Stimulated activated CD8-positive, alpha-beta memory T cell treated with anti-CD3 and anti-CD28 coated beads, Interleukin-4, amount 100 ng/mL, for 1 hour (primary cell): ENCODE measurements at places on chromosomes 2 and 18.

- no peak for DNase-seq
Observed at GRCh38 chr2:217289907-217290280, 430.0 kb upstream of the TNP1 start.

DNA sequence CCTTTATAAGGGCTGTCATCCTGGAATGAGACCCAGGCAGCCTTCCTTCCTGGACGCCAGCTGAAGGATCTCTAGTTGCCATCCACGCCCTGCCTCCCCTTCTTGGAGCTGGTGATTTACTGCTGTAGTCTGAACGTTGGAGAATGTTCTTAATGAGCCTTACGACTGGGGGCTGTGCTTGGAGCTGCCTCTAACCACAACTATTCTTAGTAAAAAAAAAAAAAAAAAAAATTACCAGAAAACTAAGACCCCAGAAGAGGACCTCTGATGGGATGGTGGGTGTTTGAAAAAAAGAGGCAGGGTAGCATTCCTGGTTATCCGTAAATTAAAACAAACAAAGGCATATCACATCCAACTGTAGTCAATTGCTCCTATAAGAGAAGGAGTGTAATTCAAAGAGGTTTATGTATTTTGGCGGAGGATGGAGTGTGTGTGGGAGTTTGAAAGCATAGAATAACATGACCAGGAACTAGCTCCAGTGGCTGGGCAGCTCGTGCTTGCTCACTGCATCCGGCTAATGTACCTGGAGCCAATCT is 105.4 kb downstream of the QPCT start:
- DNase-seq, result no peak

- DNase-seq, result no peak
Observed at GRCh38 chr2:221134718-221135117, 437.4 kb downstream of the EPHA4 start.

GRCh38 chr2:402721-403120 is 114.8 kb upstream of the ALKAL2 start:
- no peak for DNase-seq
